ENCODE measurements at places on chromosomes 7 and 10.

GRCh38 chr7:134804351-134804750 is 24.9 kb downstream of the CALD1 start:
- no peak for DNase-seq

DNA sequence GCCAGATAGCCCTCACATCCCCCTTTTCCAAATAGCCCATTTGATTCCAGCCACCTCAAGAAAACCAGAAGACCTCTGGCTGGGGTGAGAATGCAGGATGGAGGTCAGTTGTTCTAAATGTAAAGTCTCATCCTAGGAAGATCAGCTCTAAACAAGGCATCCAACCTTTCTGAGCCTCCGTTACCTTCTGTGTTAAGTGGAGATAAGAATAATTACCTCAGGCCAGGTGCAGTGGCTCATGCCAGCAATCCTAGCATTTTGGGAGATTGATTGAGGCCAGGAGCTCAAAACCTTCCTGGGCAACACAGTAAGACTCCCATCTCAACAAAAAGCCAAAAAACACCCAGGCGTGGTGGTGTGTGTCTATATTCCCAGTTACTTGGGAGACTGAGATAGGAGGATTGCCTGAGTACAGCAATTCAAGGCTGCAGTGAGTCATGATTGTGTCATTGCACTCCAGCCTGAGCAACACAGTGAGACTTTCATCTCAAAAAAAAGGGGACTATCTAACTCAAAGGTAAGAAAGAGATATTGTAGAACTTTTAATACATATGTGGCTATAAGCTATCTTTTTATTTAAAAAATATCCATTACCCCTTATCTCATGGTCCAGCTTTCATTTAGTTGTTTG is 43.5 kb downstream of the PRTFDC1 start:
- DNase-seq, result no peak

GRCh38 chr7:99825452-99825851 is 2.4 kb upstream of the CYP3A43 start:
- DNase-seq, result no peak

DNA sequence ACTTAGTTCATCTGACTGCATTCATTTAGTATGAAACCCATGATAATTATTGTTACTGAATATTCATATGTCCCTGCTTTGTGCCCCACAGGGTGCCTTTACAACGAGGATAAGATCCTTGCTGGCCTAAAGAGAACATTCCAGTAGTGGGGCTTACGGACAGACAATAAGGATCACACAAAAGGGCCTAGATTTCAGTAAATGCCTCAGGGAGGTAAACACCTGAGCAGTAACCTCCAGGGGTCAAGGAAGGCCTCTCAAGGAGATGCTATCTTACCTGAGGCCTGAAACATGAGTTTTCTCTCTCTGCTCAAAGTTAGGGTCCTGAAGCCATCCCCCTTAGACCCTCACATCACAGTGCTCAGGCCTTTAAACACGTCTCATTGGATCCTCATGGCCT is 228.7 kb downstream of the TCF7L2 start:
- no peak for DNase-seq

GRCh38 chr10:127977357-127978009 is 70.6 kb downstream of the PTPRE start:
- DNase-seq, result no peak

DNA sequence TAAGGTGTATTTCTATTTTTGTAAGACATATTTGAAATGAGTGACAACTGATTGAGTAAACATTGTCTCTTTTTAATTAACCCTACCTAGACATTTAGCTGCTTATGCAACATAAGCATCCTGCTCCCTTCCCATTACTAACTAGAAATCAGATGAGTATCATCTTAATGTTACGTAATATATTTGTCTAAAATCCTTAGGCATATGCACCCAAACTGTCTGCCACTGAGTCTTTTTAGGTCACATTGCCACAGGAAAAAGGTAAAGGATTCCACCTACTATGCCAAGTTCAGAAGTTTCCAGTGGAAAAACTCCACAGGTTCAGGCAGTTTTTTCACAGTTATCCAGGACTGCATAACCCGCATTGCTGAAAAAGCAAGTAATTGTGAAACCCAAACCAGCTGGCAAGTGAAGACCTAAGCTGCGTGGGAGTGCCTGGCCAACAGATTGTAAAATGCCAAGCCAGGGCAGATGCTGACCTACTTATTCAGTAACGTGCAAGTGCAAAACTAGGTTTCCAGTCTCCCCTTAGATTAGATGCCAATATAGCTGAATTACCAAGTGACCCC is 983.7 kb downstream of the GATA3 start:
- no peak for DNase-seq

GRCh38 chr7:4818000-4818794 is 42.8 kb downstream of the AP5Z1 start:
- DNase-seq, result no peak

DNA sequence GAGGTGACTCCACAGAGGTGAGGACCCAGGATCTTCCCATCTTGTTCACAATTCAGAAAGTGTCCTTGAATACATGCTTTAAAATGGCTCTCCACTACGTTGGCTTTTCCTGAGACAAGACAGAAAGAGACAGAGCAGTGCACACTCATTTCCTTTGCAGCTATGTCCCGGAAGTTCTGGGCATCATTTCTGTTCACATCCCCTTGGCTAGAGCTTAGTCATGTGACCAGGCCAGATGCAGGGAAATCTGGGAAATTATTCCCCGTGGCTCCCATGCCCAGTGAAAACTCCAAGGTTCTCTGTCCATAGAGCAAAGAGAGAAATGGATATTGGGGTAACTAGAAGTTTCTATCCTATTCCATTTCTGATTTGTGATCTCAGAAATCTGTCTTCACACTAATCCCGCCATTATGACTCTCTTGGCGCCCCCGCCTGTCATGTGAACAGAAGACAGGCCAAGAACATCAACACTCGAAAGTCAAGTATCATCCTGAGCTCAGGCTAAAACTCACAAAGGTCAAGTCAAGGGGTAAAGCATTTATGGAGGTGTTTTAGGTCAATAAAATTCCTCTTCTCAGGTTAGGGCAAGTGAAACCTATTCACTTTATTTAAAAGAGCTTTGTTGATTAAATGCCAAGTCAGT is 251.4 kb upstream of the HABP2 start:
- no peak for DNase-seq

- DNase-seq, result no peak
Measured at GRCh38 chr7:100372694-100373093, 593 bp upstream of the PILRA start.

DNA sequence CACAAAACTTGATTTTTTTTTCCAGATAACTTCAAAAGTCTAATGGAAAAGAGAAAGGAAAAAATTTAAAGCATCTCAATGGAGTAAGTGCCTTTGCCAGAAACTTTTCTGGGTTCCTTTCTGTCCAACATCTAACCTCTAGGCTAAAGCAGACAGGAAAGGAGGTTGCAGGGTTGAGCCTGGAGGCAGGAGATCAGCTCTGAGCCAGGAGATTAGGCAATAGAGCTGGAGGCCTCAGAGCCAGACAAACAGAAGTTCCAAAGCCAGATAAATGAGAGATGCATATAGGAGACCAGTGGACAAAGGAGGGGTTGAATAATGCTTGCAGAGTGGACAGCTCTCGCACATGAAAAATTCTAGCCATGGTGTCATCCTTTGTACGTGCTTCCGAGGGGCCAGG is 42.9 kb downstream of the CHN2 start:
- DNase-seq, result no peak

GRCh38 chr10:10910634-10911033 is 107.0 kb upstream of the CELF2 start:
- no peak for DNase-seq

- no peak for DNase-seq
Measured at GRCh38 chr10:78571891-78572290, 496.9 kb upstream of the ZMIZ1 start.

- DNase-seq, result no peak
Measured at GRCh38 chr7:116730097-116731022, 58.4 kb downstream of the MET start.

DNA sequence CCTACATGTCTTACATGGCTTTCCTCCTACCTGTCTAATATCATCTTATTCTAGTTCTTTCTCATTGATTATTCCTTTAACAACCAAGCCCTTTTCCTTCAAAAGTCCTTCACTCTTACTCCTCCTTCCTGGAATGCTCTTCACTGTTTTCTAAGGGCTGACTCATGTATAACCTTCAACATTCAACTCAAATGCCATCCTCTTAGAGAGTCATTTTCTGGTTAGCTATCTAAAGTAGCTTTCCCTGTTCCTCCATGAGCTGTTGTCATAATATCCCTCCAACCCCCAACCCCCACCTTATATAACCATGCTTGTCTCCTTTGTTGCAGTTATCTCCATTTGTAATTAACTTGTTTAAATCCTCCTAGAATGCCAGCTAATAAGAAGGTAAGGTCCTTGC is 286.8 kb downstream of the ADK start:
- no peak for DNase-seq

DNA sequence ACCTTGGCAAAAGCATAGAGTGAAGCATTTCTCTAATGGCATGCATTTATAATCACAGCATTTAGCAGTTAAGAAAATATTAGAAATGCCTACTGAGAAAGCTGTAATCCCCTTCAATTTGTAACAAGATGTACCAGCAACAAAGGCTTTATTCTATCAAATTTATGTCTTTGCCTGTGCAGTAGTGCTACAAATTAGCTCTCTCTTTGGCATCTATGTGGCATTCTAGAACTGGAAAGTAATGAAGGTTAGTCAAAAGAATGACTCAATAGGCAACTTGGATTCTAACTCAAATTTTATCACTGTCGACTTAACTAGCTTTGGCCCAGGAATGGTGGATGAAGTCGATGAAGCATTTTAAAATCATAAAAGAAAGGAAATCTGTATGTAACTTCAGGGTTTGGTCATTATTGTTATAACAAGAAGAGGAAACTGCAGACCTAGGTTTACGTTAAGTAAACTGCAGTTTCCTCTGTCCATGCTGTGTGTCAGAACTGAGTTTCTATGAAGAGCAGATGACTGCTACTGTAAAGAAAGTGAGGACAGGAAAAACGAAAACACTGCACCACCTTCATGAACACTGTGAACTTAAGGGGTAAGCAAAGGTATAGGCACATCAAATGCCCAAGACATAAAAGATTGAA is 140.0 kb downstream of the RAPGEF5 start:
- DNase-seq, result no peak

DNA sequence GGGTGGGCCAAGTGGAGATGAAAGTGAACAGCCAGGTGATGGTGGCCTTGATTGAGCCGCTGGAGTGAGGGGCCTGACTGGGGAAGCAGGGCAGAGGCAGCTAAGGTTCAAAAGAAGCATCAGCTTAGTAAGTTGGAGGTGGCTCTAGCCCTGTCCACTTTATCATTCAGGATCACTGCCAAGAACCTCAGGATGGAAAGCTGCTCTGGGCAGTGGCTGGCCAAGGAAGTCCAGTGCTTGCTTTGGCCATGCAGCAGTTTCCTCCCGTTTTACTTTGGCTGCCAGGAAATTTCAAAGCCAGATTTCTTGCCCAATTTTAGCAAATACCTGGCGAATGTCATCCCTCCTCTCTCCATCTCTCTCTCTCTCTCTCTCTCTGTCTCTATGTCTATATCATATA is 384.9 kb downstream of the PLXNA4 start:
- no peak for DNase-seq

- no peak for DNase-seq
Measured at GRCh38 chr7:108016841-108017775, 14.1 kb upstream of the LAMB1 start.

- no peak for DNase-seq
Measured at GRCh38 chr7:110253093-110253492, 837.8 kb upstream of the LRRN3 start.

DNA sequence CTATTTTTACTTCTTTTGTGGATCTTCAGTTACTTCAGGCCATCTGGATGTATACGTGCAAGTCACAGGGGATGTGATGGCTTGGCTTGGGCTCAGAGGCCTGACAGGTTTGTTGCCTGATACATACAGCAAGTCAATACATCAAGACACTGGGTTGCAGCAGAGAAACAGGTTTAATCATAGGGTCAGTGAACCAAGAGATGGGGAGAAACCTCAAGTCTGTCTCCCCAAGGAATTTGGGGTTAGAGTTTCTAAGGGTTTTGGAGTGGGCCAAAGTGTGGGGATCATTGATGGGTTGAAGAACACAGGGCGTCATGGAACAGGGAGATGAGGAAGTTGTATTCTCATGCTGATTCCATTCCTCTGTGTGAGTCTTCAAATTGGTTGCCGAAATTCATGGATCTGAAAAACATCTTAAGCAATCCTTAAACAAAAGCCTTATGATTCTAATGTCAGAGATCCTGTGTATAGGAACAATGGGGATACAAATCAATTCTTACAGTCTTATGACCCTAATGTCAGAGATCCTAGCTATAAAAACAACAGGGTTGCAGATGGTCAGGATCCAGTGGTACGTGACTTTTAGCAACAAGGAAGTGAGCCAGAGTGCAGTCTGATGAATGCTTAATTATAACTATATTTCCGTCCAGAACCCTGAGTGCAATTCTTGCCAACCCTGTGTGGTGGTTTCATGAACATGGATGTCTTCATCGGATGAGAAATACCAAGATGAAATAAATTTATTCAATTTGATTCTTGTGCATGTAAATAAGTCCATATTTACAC is 18.9 kb downstream of the OTUD1 start:
- no peak for DNase-seq

DNA sequence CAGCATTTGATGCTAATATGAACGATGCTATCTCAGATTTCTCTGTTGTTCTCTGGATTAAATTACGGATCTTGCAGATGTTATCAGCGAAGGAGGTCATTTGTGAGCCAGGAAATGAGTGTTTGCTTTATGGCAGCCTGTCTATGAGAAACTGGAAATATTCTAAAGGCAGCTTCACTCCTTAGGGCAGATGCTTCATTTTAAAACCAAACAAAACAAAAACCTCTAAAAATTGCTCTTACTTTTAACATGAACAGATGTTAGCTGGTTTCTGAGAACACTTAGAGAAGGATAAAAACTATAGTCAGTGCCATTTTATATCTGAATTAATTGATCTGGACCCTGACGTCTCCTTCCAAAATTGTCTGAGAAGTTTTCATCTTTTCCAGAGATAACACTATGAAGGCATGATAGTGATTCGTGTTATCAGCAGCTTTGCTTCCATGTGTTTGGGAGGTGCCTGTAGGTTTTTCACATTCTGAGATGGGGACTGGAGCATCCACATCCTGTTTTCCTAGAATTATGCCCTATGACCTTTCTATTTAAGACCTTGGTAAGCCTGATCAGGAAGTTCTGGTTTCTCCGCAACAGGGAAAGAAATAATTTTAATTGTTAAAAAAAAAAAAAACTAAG is 53.1 kb downstream of the CPED1 start:
- no peak for DNase-seq

DNA sequence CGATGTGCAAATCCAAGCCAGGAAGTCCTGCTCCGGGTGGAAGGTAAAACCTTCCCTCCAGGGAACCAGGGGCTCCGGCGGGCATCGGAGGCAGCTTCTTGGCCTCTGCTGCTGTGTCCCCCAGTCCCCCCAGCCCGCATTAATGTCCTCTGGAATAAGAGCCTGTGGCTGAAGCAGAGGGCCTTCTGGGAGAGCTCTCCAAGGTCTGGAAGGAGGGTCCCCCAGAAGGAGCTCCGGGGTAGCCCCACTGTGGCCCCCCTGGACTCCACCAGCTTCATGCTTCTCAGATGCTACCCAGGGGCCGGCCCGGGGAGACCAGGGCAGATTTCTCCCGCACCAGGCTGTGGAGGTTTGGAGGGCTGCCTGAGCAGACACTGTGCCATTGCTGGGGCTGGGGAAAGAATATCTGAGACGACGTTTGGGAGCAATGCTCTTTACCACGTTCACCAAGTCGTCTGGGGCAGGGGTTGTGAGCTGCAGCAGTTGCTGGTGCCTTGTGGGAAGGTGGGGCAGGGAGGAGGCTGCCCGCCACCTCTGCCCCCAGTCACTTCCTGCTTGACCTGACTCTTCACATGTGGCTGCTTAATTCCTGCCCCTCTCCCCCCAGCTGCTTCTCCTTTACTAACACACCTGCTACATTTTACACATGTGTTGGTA is 8.3 kb downstream of the ZNF853 start:
- DNase-seq, result no peak

- no peak for DNase-seq
Measured at GRCh38 chr7:66216687-66217086, 11.6 kb downstream of the TPST1 start.

Data from stimulated activated CD4-positive, alpha-beta T cell treated with anti-CD3 and anti-CD28 coated beads, Interleukin-2, amount 100 ng/mL, for 48 hours (primary cell).